ENCODE measurements at places on chromosomes 5 and 9.

DNA sequence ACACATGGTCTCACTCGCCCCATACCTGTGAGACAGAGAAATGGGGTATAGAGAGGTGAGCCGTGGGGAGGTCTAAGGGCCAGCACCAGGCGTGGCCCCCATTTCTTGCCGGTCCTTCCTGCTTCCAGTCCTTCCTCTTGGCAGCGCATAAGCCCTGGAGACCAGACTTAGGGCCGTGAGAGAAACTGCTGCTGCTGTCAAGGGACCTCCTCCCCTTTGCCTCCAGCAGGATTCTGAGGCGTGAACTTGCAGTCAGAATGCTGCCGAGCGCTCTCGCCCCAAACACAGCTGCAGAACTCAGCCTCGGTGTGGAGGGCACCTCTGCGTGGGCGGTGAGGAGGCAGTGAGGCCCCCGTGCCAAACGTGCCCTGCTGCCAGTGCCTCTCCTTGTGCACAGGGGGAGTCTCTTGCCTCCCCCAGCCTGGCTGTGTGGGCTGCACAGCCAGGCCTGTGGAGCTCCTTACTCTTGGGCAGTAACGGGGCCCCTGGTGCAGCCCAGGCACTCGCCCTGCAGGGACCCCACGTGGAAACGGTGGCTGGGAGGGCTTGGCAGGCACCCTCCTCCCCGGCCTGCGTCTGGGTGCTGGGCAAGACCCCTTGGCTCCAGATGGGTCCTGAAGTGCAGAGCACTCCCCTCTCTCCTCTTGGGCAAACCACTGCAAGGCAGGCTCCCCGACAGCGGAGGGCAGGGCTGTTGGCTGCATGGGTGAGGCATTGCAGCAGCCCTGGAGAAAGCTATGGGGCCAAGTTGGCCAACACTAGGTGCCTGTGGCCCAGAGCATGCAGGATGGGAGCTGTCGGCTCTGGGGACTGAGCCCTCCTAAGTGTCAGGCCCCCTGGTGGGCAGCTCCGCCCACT, 85.4 kb downstream of the RXRA start:
- no peak for DNase-seq

DNA sequence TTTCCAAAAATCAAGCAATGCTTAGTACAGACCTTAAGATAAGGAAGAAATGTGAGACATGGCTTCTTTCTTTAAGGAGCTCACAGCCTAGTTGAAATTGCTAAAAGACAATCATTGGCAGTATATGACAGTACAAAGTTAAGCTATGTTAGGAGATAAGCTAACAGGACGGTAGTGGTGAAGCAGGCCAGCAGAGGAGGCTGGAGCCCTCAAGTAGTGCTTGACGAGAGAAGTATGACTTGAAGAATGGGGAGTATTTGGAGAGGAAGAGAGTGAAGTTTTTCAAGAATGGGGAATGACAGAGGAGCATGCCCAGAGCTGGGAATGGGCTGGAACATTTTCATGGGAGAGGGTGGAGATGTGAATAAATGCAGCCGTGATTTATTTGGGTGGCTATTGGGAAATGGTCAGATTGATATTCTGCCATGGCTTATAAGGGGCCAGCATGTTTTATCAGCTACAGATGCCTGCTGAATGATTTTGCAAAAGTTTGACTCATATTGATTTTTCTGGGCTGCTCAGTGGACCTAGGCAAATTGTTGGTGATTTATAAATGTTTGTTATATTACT, 43.7 kb downstream of the LURAP1L start:
- no peak for DNase-seq

DNA sequence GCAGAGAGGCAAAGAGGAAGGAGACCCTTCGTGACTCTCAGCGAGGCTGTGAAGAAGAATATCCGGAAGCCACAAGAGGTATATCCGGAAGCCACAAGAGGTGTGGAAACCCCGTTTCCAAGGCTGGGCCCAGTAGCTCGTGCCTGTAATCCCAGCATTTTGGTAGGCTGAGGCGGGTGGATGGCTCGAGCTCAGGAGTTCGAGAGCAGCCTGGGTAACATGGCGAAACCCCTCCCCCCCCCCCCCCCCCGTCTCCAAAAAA, 612 bp upstream of the BBLN start:
- DNase-seq, result no peak

- no peak for DNase-seq
These were observed 505.5 kb upstream of the WWC1 start for GRCh38 chr5:167785901-167786300.

GRCh38 chr5:69491027-69491426, 1.6 kb upstream of the OCLN start:
- DNase-seq, result no peak
